Fibroblast of upper back skin (primary cell): ENCODE measurements at places on chromosomes 4 and X.

- peak; percentile 67 for DNase-seq
Observed at GRCh38 chr4:128385683-128386304, 98.2 kb upstream of the PGRMC2 start.

DNA sequence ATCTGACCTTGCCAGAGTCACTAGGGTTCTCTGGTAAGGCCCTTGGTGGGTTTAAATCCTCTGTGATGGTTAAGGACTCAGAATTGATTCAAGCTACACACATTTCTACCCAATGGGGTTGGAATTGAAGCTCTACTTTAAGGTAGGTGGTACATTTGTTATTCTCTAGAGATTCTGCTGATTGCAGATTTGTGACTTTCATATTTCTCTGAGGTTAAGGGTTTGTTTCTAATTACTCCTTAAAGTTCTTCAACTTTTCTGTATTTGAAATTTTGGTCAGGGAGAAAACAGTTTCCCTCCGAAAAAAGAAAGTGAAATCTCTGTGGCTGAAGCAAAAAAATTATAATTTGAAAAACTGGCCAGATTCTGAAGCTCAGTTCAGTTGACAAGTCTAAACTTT is 25.8 kb upstream of the USP46 start:
- no peak for DNase-seq

GRCh38 chr4:61555789-61556188 is 355.7 kb downstream of the ADGRL3 start:
- DNase-seq, result peak; percentile 12

GRCh38 chr4:25913056-25913850 is 767 bp upstream of the SMIM20 start:
- no peak for DNase-seq

DNA sequence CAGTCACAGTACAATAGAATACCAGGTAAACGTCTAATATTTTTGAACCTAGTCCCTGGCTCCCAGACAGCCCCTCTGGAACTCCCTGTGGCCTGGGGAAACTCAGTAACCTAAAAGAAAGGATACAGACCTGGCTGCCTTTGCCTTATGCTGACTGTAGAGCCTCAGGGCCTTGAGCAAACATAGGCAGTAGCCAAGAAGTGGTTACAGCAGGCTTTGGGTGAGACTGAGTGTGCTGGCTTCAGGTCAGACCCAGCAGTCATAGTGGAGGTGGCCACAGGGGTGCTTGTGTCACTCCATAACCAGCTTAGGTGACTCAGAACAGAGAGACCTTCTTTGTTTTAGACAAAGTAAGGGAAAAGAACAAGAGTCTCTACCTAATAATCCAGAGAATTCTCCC is 141.8 kb upstream of the PRDX4 start:
- no peak for DNase-seq
